ENCODE measurements at places on chromosomes 1 and 21. TPM values are rescaled to one million over a fixed set of nuclear protein-coding genes. Genes with fewer than 3 reads are reported as not detected.
A peak's percentile ranks its signal among the peaks of the same experiment; 100 is the strongest.

SLC35F3 gene
- not detected for total RNA-seq

GRCh38 chr1:28926629-28927265 lies 12.4 kb downstream of the EPB41 start:
- peak; percentile 54 for DNase-seq

OR6K3 gene
- total RNA-seq: not detected

DNA sequence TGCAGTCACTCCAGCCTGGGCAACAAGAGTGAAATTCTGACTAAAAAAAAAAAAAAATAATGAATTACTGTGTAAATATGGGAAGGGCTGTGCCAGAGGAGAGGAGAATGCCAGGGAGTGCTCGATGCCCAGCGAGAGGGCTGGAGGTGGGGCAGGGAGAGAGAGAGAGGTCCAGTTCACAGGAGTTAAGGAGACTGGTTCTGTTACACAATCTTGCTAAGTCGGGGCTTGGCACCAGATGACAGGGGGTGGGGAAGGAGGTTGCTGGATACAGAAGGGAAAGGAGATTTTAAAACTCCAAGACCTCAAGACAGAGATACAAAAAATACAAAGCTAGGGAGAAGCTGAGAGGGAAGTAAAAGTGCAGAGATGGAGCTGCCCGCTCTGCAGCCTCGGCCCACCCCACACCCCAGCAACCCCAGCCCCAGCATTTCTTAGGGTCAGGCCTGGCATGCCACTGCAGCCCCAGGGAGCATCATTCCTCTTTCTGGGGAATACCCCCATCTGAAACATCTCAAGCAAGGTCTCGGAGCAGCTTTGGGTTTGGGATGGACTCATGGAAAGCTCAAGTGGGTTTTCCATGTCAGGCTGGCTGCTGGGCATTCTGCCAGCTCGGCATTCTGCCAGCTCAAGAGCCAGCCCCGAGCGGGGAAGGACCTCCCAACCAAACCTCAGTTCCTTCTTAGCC lies 991 bp downstream of the SELENBP1 start:
- no peak for DNase-seq

DNA sequence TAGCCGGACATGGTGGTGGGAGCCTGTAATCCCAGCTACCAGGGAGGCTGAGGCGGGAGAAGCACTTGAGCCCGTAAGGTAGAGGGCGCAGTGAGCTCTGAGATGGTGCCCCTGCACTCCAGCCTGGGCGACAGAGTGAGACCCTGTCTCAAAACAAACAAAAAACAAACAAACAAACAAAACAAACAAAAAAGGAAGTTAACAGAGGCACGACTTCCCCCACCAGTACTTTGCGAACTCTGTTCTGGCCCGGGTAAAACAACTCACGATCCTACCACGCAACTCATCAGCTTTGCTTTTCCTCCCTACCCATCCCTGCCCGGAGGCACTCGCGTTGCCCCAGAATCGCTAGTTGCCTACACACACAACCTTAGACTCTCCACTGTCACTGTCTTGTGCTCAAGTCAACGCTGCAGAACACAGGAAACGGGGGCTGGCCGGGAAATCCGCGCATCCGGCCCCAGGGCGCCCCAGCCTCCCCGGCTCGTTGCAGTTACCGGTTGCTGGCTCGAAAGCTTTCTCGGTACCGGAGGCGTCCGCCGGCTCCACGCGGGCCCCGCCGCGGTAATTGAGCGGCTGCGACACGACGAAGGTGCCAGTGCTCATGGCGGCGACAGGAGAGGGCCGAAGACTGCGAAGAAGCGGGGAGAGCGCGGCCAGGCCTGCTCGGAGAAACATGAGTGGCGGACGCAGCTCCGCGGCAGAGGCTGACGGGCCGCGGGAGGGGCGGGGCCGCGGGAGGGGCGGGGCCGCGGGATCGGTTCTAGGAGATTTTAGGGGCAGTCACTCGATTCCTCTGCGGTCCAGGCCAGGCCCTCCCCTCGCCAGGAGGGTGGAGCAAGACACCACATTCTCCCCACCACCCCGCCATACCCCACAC lies at the start of gene ALDH9A1:
TSS of gene ALDH9A1 (minus strand) at position 682 of the 880 bp plus-strand sequence. CDS start at position 678, 4 bp downstream.
- no peak for DNase-seq

DNA sequence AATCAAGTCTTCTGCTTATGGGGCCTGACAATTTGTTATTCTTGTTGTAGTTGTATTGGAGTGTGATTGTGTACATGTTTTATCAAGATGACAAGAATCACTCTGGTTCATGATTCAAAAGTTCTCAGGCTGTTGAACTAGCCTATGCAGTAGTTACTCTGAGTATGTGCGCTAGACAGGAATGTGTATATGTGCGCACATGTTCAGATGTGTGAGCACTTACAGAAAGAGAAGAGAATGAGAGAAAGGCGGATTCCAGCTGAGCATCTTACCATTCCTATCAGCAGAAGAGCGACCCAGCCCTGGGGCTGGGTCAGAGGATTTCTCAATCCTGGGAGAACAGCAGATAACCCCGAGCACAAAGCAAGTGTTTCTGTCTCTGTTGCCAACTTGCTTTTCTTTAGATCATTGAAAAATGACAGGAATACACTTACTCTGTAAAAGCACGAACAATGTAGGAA lies 110.8 kb upstream of the HOOK1 start:
- DNase-seq: no peak

SELE gene
- 2.8 TPM for total RNA-seq

FNDC10 gene
- total RNA-seq: 0.14 TPM

DNA sequence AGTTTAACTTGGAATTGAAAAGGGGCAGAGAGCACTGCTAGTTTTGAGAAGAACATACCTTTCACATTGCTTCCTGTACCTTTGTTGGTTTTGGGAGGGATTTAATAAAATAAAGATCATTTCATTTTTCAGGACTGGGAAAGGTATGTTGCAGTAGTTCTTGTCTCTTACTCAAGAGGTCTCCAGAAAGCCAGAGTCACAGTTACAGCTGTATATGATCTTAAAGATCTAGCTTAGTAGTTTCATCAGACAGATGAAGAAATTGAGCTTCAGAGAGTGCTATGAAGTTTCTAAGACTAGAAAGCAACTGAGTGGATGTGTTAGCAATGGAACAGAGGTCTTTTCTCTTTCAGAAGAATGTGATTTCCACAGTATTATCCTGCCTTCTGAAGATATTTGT lies 1.0 kb downstream of the OR10K2 start:
- DNase-seq: no peak

SUSD4 gene
- total RNA-seq: not detected

DNA sequence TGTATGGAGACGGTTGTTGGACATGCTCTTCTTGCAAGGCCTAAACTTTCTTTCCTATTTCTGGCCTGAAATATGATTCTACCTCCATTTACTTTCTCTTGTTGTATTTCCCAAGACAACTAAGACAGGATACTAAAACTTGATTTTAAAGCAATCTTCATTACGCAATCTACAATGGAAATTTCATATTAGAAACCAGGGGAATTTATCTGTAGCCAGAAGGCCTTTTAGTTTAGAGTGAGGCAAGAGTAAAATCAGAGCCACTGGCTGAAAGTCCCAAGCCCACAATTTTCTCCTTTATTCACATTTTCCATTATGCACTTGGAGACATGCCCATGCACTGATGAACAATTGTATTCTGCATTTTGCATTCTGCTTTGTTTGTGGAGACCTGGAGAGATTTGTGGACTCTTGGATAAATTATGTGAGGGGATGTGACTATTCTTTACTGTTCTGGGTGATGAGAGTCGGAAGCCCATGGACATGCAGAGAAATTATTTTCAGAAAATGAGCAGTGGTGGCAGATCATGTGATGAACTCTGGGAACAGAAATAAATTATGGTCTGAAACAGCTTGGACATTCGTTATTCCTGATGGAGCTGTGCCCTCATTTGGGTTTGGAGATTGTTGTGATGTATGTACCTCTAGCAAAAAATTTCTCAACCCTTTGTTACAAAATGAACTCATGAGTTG lies 336.8 kb downstream of the SEC16B start:
- DNase-seq: no peak

- DNase-seq: no peak
Observed at GRCh38 chr1:26994787-26995517, 1.5 kb downstream of the TRNP1 start.

DNA sequence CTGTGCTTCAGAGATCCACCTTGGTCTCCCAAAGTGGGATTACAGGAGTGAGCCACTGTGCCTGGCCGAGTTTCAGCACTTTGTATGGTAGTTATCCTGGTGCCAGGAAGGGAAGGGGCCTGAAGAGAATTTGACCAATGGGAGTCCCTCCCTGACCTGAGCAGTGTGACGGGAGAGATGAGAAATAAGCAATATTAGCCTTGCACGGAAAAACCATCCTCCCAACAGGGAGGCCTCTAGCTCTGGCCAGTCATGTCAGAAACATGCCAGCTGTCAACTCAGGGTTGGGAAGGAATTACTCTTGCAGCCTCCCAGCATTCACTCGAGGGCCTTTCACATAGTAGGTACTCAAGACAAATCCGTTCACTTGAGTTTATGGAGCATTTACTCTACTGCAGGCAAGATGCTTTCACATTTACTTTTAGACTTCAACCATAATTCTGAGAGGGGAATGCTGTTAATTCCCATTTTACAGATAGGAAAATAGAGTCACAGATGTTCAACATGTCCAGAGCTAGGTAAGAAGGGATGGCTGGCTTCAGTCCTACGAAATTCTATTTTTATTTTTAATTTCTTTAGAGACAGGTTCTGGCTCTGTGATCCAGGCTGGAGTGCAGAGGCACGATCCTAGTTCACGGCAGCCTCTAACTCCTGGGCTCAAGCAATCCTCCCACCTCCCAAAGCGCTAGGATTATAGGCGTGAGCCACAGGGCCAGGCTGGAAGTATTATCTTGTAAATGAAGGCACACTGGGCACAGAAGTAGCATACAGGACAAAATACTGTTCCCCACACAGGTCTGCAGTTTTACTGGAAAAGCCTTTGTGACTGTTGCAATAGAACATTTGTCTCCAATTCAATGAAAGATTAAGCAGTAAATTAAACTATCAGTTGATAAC lies 3.2 kb upstream of the ATP13A2 start:
- DNase-seq: no peak

DNA sequence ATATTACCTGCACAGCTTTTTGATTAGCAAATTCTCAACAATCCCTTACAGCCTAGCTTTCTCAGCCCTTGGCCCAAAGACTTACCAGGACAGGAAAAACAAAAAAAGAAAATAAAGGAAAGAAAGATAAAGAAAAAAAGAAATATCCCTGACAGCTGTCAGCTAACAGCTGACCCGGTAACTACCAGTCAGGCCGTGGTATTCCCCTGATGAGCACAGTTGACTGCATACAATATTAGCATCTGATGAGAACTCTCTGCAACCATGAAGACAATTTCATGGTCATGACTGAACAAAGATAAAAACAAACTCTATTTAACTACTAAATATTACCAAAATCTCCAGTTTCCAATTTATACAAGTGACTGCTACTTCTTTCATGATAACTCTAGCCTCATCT lies 798.8 kb downstream of the PLA2G4A start:
- DNase-seq: no peak

GJA8 gene
- not detected for total RNA-seq

THEM5 gene
- total RNA-seq: not detected

CPLANE2 gene
- total RNA-seq: 10.3 TPM

ZNF436 gene
- 21.1 TPM for total RNA-seq

SEMA4A gene
- 0.42 TPM for total RNA-seq

GRCh38 chr21:41217671-41218385 lies 49.9 kb downstream of the BACE2 start:
- no peak for DNase-seq

DNA sequence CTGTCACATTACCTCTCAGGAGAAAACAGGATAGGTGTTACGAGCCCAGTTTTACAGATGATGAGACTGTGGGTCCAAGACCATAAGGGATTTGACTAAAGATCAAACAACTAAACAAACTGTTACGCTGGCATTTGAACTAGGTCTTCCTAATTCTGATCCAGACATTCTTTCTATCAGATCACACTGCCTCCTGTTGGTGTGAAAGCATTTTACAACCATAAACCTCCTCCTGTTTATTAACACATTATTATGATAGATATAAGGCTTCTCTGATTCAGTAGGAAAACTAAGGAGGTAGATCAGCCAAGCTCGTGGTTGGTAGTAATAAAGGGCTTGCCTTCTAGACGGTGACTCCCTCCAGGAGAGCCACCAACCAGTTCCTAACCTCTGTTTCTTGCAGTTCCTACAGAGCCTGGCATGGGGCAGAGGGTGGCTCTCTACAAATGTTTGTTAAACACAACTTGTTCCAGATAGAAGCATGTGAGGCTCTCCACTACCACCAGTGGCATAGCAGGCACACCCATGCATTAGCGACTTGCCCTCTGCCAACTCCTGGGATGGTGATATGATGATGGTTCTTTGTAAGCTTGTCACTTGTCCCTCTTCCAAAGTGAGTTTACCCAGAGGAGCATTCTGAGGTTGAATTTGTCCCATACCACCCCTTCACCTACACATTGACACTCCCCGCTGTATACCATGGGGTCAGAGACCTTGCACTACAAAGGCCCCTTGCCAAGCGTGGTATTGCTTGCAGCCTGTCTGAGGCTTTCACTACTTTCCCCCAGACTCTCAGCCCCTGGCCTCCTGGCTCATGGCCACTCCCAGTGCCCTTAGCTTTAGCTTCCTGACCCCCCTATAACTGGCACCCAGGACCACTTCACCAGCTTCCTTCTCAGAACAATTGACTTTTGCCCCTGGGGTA lies 96.4 kb upstream of the HOOK1 start:
- no peak for DNase-seq

DNA sequence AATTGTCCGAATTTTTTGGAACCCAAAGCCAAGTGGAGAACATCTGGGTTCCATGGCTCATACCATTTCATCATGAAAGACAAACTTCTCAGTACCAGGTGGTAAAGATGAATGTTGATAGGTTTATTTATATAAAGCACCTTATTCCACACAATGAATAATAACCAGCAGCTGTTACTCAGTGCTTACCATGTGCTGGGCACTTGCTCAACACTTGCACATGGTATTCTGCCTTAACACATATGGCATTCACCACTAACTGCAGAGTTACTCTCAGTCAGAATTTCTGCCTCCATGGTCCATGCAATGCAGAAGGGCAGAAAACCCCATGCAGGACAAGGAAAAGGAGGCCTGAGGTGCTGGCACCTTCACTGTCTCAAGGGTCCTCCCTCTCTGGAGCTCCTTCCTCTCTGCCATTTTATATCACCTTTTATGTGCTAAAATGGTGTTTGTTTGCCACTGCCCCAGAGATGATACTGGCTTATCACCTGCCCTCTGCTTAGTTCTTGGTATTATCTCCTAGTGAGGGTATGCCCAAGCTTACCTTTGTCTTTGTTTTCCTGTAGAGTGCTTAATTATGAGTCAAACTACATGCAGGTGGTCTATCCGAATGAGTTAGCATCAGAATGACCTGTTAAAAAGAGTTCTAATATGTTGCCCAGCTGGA lies 76.7 kb upstream of the ZNF326 start:
- DNase-seq: no peak

NBPF4 gene
- not detected for total RNA-seq

- no peak for DNase-seq
Observed at GRCh38 chr21:42317826-42318746, 2.9 kb upstream of the TFF3 start.

PAX7 gene
- total RNA-seq: not detected

UBE2U gene
- total RNA-seq: not detected
